Upper lobe of left lung (tissue), 6 donors: ENCODE measurements at places on chromosomes 11 and 22.

DNA sequence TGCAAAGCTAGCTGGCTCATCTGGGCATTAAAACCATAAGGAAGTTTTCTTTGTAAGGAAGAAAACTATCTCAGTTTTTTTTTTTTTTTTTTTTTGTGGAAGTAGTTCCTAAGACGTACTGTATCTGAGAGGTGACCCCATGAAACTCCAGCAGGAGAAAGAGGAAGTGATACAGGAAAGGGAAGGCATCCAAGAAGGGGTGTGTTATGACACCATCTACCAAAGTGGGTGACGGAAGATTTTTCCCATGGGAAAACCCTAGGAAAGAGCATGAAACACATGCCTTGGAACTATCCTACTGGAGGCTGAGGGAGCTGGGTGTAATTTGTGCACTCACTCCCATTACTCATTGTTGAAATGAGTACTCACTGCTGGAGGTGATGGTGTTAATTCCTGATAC, 63.8 kb upstream of the ARHGAP20 start:
- DNase-seq = no peak

GRCh38 chr22:29692327-29692640, 27.5 kb upstream of the CABP7 start:
- DNase-seq = no peak

- no peak for DNase-seq
Measured at GRCh38 chr11:102287964-102288724, 29.1 kb upstream of the BIRC3 start.

- DNase-seq = no peak
Measured at GRCh38 chr11:97761175-97761574, 1259.6 kb upstream of the CNTN5 start.

DNA sequence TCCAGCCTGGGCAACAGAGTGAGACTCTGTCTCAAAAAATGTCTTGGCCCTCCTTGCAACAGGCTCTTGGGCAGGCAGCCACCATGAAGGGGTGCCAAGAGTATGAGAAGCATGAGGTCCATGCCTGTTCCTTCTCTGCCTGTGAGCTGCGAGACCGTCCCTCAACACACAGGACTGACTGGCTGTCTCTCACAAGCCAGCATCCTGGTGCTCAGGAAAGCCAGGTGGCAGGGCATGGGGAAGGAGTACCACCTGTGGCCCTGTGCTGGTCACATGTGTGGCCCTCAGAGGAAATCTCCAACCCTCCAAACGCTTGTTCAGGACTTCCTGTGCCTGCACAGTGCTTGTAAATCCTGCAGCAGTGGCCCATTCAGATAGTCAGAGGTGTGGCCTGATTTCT, 83.2 kb downstream of the ATXN10 start:
- no peak for DNase-seq

DNA sequence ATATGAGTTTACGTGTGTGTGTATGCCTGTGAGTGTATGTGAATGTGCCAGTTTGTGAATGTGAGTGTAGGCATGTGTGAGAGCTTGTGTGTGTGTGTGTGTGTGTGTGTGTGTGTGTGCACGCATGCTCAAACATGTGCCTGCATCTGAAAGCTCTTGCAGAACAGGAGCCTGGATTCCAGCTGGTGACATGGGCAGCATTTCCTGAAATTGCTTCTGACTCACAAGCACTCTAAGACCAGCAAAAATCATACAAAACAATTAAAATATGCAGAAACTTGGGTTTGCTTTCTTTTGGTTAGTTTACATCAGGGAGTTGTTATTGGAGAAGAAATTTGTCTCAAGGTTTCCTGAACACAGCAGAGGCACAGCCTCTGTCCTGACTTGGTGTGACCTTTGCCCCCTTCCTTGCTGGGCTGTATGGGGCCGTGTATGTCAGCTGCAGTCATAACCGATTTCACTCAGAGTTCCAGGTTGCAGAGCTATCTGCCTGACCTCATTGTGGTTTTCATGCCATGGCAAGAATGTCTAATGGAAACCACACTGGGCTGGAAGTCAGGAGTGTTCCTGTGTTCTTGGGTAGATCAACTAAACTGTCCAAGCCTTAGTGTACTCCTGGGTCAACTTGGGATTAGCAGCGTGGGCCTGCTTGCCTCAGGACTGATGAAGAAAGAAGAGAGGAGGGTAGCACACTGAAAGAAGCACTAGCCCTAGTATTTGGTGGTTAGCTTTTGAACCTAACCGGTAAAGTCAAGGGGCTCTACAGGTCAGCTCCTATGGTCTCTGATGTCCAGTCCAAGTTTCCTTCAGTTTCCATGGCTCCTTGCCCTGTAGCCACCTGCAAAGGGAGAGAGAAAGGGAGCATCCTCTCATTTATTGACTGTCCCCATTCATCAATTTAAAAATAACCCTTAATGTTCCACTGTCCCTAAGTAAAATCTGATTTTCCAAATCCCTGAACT, 143.7 kb downstream of the SNX19 start:
- no peak for DNase-seq

DNA sequence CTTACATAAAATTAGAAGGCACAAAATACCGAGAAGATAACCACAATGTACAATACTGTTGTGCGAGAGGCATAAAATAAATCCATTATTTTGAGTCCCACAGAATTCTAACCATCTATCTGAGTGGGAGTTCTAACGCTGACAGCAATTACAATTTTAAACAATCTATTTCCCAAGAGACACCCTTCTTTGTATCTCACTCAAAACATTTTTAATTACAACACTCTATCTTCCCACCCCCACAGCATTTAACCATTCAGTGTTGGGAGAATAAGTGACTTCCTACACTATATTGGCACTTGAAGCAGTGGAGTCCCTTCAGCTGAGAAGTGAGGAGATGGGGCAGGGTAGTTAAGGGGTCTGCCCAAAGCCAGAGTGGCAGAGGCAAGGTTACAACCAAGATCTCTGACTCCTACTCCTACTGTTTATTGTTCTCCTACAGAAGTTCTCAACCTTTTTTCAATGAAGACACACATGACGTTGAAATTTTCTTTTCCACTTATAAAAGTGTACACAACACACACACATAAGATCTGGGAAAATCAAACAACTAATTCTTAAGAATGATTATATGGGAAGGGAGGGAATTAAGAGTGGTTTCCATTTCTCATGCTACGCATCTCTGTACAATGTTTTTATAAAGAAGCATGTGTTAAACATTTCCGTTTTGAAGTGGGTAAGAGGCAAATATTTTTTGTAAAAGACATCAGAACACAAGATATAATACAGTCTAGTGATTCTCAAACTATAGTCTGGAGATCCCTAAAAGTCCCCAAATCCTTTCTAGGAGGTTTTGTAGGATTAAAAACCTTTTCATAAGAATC, 10.9 kb downstream of the SLC25A17 start:
- DNase-seq = no peak

GRCh38 chr11:66042996-66043906, 5.7 kb downstream of the GAL3ST3 start:
- no peak for DNase-seq

GRCh38 chr11:9601037-9601875, 27.8 kb downstream of the WEE1 start:
- no peak for DNase-seq

GRCh38 chr11:128530118-128531074, 57.0 kb downstream of the ETS1 start:
- DNase-seq = no peak

- peak; percentile 37 for DNase-seq
Measured at GRCh38 chr11:36455658-36456111, 54.4 kb downstream of the TRAF6 start.

DNA sequence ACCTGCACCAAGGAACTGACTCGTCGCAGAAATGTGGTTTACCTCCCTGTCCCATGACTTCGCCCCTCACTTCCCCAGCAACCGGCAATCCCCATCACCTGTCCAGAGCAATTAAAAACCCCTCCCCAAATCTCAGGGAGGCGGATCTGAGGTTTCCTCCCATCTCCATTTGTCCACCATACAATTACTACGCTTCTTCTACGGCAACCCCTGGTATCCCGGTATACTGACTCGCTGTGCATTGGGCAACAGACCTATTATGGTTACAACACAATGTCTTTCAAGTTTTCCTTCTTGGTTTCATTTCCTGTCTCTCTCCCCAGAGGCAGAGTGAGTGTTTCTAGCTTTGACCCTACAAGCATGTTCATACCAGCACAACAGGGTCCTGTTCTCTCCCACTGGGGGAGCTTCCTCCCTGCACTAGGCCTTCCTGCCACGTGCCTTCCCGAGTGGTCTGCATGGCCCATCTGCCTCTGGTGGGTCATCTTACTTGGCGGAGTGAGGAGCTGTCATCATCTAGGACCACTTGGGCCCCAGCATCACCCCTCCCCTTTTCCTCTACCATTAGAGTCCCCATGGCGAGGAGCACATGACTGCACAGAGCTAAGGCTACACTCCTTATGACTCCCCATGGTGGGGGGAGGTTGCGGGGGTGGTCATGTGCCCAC, 30.3 kb upstream of the NAP1L4 start:
- no peak for DNase-seq

DNA sequence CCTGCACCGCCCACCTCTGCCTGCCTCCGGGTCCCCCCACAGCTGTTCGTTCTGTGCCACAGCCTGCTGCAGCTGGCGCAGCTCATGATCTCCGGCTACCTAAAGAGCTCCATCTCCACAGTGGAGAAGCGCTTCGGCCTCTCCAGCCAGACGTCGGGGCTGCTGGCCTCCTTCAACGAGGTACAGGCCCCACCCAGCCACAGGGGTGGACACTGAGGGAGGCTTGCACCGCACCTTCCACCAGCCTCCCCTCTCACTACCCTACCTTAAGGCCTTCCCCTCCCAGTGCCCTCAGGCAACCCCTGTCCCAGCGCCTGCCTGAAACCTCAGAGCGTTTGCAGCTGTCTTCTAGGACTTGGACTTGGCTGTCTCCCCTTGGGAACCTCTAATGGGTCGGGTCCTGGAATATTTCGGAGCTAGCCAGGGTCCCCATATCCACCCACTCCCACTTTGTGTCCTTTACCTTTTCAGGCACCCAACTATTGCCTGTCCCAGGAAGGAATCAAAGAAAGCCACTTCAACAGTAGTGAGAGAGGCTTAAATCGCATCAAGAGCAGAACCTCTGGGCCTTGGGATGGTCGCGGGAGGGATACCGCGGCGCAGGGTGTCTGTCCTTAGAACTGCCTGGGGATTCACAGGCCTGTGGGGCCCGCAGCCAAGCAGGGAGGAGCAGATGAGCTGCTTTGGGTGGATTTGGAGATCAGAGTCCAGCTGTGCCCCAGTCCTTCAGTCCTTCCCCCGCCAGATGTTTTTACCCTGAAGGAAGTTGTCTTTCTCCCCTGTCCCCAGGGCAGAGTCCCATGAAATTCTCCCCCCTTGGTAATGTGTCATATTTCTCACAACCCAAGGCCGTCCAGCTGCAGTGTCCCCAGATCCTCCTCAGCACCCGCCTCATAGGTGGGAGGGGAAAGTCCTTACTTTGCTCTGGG, 13.3 kb downstream of the SLCO2B1 start:
- DNase-seq = peak; percentile 67
